ENCODE measurements at places on chromosomes 4 and X.

DNA sequence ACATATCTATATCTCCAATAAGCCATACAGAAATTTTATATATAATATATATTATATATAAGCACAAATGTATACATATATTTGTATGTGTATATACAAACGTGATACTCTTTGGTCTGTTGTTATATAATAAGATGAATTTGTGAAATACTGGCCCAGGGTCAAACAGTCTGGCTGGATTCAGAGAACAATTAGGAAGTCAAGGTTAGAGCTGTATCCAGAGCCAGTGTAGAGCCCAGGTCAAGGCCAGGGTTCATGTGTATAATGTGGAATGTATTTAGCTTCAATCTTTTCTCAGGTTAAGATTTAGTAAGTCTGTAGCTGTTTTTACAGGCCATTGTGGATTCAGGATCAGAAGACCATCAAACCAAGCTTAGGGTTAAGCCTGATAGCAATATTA is 3.8 kb upstream of the ENOX2 start:
- no peak for DNase-seq

DNA sequence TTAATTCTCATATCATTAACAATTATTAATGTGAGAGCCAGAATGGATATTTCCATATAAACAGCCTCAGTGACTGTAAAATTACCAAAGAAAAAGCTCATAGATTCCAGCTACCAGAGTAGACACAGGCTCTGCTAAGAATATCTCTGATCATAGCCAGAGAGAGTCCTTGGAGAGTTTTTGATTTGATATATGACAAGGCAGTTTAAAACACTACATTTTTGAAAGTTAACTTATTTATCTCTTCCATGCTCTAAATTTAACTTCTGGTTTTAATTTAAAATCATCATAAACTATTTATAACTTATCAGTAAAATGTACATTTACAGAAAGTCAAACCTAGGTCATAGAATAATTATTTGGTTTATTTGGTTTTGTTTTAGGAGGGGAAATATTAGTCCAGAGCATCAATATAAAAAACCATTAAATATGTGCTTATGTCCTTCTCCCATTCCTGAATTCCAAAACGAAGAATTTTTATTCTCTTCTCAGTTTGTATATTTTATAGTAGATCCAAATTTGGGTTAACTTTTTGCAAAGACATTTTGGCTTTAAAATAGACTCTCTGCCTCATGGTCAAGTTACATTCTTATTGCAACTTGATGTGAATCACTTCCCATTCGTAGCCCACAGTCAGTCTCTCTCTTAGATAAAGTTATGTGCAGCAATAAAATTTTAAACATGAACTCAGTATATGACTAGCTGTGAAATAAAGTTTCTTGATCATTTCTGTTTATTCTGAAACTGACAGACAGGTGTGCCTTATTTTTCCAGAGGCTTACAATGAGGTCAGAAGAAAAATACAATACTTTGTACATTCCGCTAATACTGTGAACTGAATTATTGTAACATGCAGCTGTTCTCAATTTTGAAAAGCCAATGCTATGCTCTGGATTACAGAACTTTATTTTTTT is 267.1 kb downstream of the PAPSS1 start:
- DNase-seq = no peak

DNA sequence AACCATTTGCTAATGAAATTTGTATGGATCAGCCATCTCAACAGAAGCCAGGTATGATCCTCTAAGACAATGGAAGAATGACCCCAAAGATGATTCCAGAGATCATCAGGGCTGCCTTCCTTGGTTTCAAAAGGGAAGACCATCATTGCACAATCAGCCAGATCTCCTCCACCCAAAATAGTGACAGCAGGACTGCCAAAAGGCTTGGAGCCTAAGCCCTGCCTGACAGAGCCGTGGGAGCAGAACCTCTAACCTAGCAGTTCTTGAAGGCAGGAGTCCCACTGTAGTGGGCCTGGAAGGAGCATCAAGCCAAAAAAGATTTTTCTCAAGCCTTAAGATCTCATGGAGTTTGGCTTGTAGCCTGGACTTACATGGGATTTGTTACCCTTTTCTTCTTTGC is 226.0 kb downstream of the RASL11B start:
- no peak for DNase-seq

- DNase-seq = no peak
Observed at GRCh38 chrX:103376979-103377324, 614 bp downstream of the BEX3 start.

DNA sequence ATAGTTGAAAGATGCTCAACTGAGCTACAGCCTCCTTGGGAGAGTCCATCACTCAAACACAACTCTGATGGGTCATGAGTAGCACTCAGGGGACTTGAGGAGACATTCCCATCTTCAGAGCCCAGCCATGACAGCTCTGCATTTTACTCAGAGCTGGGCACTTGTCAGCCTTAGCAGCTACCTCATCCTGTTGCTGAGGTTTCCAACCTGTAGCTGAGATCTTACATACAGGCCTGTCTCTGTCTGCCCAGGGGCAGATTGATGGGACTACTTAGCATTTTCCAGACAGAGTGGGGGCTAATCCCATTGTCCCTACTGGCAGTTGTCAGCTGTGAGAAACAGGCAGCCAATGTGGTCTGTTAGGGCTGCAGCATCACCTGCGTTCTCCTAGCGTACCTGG is 3.5 kb downstream of the FHDC1 start:
- no peak for DNase-seq

- no peak for DNase-seq
Observed at GRCh38 chr4:47913861-47914219, 543 bp downstream of the NFXL1 start.

Data from NCI-H510A (cell line).